Right kidney (tissue), 9 donors: ENCODE measurements at places on chromosomes 11 and 22.

GRCh38 chr11:45964911-45965389, 42.5 kb downstream of the LARGE2 start:
- DNase-seq = peak; percentile 48

GRCh38 chr11:108601150-108601549, 7.6 kb upstream of the EXPH5 start:
- DNase-seq = no peak

DNA sequence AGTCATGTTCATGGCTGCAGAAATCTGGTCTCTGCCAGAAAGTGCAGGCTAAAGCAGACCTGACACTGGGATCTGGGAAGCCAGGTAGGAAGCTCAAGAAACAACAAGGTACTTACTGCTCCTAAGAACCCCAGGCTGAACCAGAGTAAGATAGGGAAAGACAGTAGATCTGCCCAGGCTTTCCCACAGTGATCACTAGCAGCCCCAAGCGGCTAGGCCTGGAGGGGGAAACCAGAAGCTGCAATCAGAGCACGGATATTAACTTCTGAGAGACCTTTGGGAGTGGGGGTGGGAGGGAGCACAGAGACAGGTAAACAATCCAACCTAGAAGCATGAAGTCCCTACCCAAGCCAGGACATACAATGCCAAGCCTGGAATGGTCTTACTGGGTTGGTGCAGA, 135.2 kb upstream of the C11orf58 start:
- DNase-seq = no peak

GRCh38 chr11:73894725-73895335, 18.0 kb downstream of the PAAF1 start:
- no peak for DNase-seq

DNA sequence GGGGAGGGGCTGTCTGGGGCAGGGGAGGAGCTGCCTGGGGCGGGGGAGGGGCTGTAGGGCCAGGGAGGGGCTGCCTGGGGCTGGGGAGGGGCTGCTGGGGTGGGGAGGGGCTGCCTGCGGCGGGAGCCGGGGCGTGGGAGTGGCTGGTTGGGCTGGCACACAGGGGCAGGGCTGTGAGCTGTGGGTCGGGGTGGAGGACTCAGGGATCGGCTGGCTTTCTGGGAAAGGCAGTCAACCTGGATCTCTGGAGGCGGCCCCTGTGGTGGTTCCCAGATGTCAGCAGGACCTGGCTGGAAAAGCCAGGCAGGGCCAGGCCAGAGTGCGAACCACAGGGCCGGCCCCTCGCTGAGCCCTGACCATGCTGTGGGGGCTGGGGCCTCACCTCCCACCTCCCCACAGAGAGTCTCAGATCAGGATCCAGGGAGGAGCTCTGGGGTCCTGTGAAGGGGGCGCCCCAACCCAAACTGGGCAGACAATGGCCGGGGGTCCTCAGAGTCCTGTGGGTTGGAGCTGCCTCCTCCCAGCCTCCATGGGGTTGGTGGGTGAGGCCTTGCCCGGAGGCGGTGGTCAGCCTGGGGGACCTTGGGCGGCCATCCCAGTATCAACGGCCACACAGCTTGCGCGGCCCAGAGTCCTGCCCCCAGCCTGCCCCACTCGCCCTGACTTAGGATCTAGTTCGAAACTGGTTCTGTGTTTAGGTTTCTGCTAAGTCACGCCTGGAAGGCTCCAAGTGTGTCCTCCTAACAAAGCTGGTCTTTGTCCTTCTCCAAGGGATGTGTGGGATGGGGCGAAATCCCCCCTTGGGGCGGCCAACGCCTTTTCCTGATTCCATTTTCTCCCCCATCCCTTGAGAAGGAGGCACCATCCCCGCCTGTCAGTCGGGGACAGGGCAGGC, 1.9 kb downstream of the MUC5B start:
- DNase-seq = no peak

GRCh38 chr11:96827164-96827563, 437.4 kb downstream of the JRKL start:
- DNase-seq = no peak

DNA sequence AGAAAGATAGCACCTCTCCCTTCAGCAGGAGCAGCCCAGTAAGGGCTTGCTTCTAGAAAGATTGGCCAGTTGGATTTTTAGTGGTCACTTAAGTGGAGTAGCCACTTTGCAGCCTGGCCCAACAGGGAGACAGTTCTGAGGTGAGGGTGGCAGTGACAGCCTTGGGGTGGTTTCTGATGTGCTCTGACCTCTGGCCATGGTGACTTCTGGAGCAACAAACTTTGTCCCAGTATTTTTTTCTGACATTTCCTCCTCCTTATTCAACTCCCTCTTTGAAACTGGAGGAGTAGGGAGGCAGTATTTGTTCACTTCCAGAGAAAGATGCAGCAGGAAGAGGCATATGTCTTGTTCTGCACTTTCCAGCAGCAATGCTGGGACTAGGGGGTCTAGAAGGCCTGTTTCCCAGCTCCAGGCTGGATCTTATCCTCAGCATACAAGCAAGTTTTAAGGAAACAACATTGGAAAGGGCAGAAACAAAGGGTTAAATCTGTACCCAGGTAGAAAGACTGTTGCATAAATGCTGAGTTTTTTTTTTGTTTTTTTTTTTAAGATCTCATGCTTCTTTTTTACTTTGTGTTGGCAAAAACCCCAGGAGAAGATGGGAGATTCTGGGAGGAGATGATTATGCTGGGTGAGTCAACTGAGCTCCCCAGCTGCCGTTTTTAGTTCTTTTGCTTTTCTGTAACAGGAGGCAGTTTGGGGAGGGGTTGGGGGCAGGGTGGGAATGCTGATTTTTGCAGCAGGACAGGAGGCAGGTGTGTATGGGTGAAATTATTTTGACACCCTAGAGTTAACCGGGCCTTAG, 37.2 kb downstream of the RCOR2 start:
- no peak for DNase-seq

GRCh38 chr11:118533769-118534729, 3.1 kb downstream of the TMEM25 start:
- no peak for DNase-seq

DNA sequence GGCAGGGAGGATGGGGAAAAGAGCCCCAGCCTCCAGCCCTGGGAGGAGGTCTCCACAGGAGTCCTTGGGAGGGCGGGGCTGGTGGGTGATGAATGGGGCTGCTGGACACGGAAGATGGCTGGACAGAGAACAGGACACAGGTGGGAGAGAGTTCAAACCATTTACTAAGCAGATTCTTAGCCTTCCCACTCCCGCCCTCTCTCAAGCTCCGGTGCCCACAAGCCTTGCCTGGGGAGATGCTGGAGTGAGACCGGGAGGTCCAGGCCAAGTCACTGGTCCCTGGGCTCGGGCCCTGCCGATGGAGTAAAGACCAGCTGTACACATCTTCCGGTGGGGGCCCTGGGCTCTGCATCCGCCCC, 1.4 kb downstream of the CLDN5 start:
- no peak for DNase-seq

GRCh38 chr22:46159777-46160176, 9.5 kb downstream of the PPARA start:
- DNase-seq = no peak

- DNase-seq = no peak
Measured at GRCh38 chr11:112794331-112794846, 166.8 kb upstream of the NCAM1 start.

DNA sequence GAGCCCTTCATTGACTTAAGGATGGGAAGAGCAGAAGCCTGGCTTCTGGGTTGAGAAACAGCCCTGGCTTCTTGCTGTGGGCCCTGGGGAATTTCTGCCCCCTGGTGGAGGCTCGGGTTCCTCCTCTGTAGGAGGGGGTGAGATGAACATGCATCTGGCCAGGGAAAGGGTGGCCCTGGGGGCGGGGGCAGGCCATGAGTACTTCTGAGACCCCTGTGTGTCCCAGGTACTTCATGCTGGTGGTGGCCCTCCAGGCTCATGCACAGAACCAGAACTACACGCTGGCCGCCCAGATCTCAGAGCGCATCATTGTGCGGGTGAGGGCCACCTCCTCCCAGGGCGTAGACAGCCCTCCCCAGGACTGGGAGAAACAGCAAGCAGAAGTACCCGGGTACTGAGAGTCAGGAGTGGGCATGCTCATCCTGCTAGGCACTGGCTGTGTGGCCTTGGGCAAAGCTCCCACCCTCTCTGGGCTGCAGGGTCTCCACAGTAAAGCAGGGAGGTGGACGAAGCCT, 15.8 kb downstream of the TMEM258 start:
- no peak for DNase-seq

GRCh38 chr11:121312483-121312882, 19.9 kb downstream of the SC5D start:
- DNase-seq = no peak

DNA sequence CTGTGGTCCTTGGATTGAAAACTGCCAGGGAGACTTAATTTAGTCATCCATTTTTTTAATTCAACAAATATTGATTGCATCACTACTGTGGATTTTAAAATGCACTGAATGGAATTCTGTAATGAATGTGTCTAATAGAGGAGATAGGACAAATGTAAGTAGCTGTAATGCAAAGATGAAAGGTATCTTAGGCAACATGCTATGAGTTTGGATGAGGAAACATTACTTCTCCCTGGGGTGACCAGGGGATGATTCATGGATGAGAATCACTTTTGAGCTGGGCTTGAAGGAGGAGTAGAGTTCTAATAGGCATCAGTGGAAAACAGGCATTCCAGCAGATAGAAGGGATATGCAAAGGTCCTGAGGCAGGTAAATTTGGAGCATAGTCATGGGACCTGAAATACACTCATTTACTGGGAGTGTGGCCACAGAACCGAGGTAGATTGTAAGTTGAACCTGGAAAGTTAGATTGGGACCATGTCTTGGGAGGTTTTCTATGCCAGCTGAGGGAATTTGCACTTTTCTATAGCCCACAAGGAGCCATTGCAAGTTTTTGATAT, 43.4 kb downstream of the PKNOX2 start:
- no peak for DNase-seq

GRCh38 chr11:64923151-64923661, 1.3 kb upstream of the PPP2R5B start:
- no peak for DNase-seq

- peak; percentile 42 for DNase-seq
Measured at GRCh38 chr11:126716456-126717083, 284.0 kb downstream of the KIRREL3 start.

DNA sequence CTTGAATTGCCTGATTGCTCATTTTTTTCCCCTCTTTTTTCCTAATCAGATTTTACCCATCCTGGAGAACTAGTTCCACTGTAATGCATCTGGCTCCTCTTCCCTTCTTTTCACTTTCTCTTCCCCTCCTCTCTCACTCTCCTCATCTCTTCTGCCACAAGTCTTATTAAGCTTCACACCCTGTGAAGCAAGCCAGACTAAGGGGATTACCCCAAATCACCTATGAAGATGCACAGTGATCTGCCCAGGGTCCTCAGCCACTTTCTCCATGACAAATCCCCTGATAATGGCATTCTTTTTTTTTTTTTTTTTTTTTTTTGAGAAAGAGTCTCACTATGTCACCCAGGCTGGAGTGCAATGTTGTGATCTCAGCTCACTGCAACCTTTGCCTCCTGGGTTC, 11.2 kb downstream of the UBASH3B start:
- DNase-seq = no peak

GRCh38 chr11:76148231-76148630, 58.1 kb downstream of the WNT11 start:
- DNase-seq = no peak

DNA sequence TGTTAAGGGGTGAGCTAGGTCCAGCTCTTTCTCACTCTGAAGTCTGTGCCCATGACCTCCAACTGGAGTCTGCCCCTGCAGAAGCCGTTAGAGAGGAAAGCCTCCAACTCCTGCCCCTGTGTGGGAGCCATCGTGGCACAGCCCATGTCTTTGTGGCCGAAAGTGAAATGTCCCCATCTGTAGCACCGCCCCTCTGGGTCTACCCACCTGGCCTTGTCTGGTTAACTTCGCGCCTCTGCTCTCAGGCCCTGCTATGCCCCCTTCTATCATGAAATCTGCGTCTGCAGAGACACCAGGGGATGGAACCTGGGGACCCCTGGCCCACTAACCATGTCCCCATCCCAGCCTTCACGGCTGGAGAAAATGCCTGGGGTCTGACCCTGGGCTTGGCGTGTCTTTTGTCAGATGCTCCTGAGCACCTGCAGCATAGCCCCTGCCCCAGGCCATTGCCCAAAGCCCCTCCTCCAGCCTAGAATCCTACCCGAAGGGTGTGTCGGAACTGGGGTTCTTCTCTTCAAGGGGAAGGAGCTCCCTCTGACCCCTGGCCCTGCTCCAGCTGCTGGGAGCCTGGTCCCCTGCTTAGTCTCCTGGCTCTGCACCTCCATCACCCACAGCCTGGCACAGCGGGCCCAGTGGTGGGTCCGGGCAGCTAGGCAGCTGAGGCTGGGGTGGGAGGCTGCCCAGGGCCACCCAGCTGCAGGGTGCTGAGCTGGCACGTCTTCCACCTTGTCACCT, 35.8 kb upstream of the HMOX1 start:
- no peak for DNase-seq

DNA sequence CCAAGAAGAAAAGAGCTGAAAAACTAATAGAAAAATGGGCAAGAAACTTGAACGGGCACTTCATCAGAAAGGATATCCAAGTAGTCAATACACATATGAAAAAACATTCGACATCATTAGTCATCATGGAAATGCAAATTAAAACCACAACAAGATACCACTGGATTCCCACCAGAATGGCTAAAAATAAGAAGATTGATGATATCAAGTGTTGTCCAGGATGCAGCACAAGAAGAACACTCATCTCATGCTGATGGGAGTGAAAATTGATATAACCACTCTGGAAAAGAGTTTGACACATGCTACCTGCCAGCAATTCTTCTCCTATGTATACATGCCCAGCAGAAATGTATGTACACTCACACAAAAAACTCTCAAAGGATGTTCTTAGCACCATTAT, 26.9 kb upstream of the SCUBE2 start:
- DNase-seq = no peak

- no peak for DNase-seq
Measured at GRCh38 chr11:1773131-1773993, 9.6 kb upstream of the CTSD start.

GRCh38 chr22:22194931-22195264, 49.7 kb upstream of the VPREB1 start:
- no peak for DNase-seq

GRCh38 chr11:96045622-96046456, 121.9 kb upstream of the MTMR2 start:
- peak; percentile 47 for DNase-seq

- no peak for DNase-seq
Measured at GRCh38 chr22:49915610-49916009, 2.6 kb downstream of the ALG12 start.

GRCh38 chr11:31509051-31509428, 382 bp downstream of the IMMP1L start:
- no peak for DNase-seq

DNA sequence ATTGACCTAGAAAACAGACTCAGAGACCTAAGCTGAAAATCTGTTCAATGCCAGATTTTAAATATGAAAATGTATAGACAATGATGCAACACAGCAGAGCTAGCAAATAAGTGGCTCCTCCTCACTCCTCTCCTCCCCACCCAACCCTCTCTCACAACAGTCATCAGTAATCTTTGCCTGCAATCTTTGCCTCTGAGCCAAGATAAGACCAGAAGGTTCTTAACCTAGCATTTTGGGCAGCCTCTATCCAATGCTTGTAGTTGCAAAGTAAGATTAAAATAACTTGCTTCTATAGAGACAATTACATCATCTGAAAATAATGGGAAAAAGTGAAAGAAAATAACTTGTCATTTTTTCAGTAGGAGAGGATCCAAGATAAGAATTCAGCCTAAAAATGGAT, 117.3 kb downstream of the PARVA start:
- DNase-seq = no peak
